Caco-2 (cell line): ENCODE measurements at places on chromosomes 7 and 10. TPM values are rescaled to one million over a fixed set of nuclear protein-coding genes. Genes with fewer than 3 reads are reported as not detected.

The TAS2R5 gene
- 1.7 TPM in 2 replicates for total RNA-seq

GRCh38 chr7:108138911-108139310 is 8.8 kb upstream of the LAMB4 start:
- no peak for DNase-seq

- no peak for DNase-seq
Observed at GRCh38 chr7:134916171-134916883, 70.0 kb upstream of the AGBL3 start.

GRCh38 chr10:44436240-44436639 is 51.3 kb upstream of the CXCL12 start:
- no peak for DNase-seq
